Ascending aorta (tissue), 2 donors: ENCODE measurements at places on chromosomes 3 and 15. TPM values are rescaled to one million over a fixed set of nuclear protein-coding genes. Genes with fewer than 3 reads are reported as not detected.

The GOLGA8T gene
- total RNA-seq: 1.4 TPM

The SLC51A gene
- not detected for total RNA-seq

The SI gene
- total RNA-seq: not detected

The COL7A1 gene
- 22.2 TPM for total RNA-seq

GRCh38 chr3:149848238-149848637 is 35.2 kb downstream of the RNF13 start:
- H3K36me3 ChIP-seq: peaks cover 37% of the 10 kb centered on the region
- H3K4me3 ChIP-seq: no peak overlapping the region
- no peaks in the 10 kb centered on the region for H3K4me1 ChIP-seq
- H3K27me3 ChIP-seq: no peaks in the 10 kb centered on the region
- DNase-seq: no peak

DNA sequence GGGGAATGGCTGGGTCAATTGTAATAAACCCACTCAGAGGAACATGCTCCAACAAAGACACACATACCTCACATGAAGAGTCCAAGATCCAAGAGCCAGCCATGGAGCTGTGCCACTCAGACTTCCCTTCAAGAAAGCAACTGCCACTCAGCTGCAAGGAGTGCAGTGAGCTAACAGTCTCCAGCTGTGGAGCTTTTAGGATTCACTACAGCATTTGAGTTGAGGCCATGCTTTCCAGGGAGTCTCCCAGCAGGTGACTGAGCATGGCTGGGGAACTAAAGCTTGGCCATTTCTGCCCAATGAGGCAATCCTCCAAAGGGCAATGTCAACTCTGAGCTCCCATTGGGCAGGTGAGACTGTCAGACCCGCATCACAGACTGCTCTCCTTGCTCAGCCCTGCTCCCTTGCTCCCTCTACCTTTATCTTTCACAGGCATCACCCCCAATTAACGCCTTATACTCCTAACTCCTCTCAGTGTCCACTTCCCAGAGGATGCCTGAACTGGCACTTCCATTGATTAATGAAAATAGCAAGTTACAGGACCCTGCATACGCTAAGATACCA is 165.3 kb upstream of the CTNNB1 start:
- no peaks in the 10 kb centered on the region for H3K27me3 ChIP-seq
- H3K4me1 ChIP-seq: no peaks in the 10 kb centered on the region

DNA sequence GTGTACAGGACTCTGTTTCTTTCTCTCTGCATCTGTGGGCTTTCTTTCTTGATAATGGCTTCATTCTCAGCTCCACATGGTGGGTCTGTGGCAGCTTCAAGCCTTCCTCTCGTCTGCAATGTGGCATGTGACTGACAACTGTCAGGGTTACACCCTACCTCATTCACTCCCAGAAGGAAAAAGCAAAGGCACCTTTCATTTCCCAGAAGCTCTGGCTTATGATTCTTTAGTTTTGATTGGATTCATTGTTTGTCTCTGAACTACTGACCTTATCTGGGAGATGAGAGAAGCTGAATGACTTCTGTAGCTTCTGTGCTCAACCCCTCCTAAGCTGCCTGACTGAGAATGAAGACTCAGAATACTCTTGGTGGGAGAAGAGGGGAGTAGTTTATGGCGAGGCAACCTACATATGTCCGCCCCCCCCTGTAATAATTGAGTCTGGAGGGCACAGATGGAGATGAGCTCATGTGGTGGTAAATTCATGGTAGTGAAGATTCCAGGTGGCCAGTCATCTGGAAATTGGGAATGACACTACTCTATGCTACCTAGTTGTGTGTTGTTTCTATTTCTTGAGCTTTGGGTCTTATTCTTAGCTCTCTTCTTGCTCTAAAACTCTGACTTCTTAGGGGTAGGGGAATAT is 38.4 kb downstream of the KCNAB1 start:
- no peaks in the 10 kb centered on the region for H3K27me3 ChIP-seq
- H3K27ac ChIP-seq: no peak overlapping the region

GRCh38 chr15:25402342-25402741 is 36.5 kb downstream of the UBE3A start:
- no peaks in the 10 kb centered on the region for H3K4me1 ChIP-seq
- DNase-seq: no peak
- no peaks in the 10 kb centered on the region for H3K27me3 ChIP-seq
- peaks cover 34% of the 10 kb centered on the region for H3K36me3 ChIP-seq
- no peak overlapping the region for H3K4me3 ChIP-seq
- no peak overlapping the region for H3K27ac ChIP-seq

GRCh38 chr3:178482981-178483380 is 53.3 kb upstream of the KCNMB2 start:
- no peak overlapping the region for H3K27ac ChIP-seq
- H3K27me3 ChIP-seq: no peaks in the 10 kb centered on the region
- H3K4me3 ChIP-seq: no peak overlapping the region
- no peaks in the 10 kb centered on the region for H3K36me3 ChIP-seq
- DNase-seq: no peak

DNA sequence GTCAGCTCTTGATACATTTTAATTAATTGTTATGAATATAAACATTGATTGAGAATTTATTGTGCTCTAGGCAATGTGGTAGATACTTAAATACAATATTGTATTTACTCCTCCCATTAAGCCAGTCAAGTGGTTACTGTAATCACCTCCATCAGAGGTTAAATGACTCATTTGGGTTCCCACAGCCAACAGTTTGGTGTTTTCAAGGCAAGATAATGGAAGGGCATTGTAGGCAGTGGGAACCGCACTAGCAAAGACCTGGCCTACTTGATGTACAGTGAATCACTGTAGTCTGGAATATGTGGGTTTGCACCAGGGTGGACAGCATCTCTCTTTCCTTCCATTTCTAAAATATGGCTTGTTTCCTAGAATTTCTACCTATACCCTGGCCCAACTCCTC is 127.4 kb downstream of the EDEM1 start:
- H3K27ac ChIP-seq: no peak overlapping the region
- no peaks in the 10 kb centered on the region for H3K27me3 ChIP-seq
- no peaks in the 10 kb centered on the region for H3K36me3 ChIP-seq
- H3K4me3 ChIP-seq: no peak overlapping the region
- no peaks in the 10 kb centered on the region for H3K4me1 ChIP-seq

- H3K36me3 ChIP-seq: no peaks in the 10 kb centered on the region
- H3K27ac ChIP-seq: no peak overlapping the region
- H3K27me3 ChIP-seq: no peaks in the 10 kb centered on the region
- no peak overlapping the region for H3K4me3 ChIP-seq
- no peaks in the 10 kb centered on the region for H3K4me1 ChIP-seq
These were observed 140.0 kb downstream of the MEIS2 start for GRCh38 chr15:36960179-36960946.
